ENCODE measurements at places on chromosomes 3 and 15.
A peak's percentile ranks its signal among the peaks of the same experiment; 100 is the strongest.

GRCh38 chr3:131405411-131405810, 23.8 kb downstream of the NUDT16 start:
- DNase-seq: no peak

GRCh38 chr3:11367143-11367693, 95.0 kb downstream of the ATG7 start:
- peak; percentile 19 for DNase-seq

GRCh38 chr15:62779036-62779770, 263.3 kb upstream of the TPM1 start:
- DNase-seq: no peak

- DNase-seq: no peak
Observed at GRCh38 chr15:61946778-61947177, 113.5 kb downstream of the VPS13C start.

- peak; percentile 75 for DNase-seq
Observed at GRCh38 chr15:51620641-51621040, 1.9 kb downstream of the DMXL2 start.

DNA sequence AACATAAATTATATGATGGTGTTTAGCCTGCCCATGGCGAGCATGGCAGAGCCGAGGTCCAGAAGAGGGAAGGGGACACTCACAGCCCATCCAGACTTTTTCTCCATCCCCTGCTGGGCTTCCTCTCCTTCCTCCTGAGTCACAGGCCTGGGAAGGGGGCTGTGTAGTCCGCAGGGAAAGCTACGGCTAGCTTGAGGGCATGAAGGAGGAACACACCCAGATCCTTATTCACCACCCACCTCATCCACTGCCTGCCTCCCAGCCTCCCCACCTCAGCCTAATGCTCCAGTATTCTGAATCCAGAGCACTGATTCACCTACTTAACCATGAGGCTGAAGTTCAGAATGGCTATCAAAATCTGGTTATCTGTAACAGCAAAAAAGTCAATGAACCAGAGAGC, 97.8 kb downstream of the OXNAD1 start:
- no peak for DNase-seq

- no peak for DNase-seq
Observed at GRCh38 chr3:10380906-10381305, 60.0 kb upstream of the SEC13 start.

Measured in CD14-positive monocyte (primary cell).